A375 (cell line): ENCODE measurements at places on chromosomes 1 and 21. TPM values are rescaled to one million over a fixed set of nuclear protein-coding genes. Genes with fewer than 3 reads are reported as not detected.

The OR2M3 gene
- total RNA-seq, result under 0.01 TPM in 1 of 2 replicates, not detected in the other

The HAO2 gene
- not detected in 2 replicates for total RNA-seq

The AJAP1 gene
- 12.2 and 14.2 TPM in 2 replicates for total RNA-seq

The CD164L2 gene
- not detected in 2 replicates for total RNA-seq

The TRIM45 gene
- 2.4 and 5.9 TPM in 2 replicates for total RNA-seq

The FAM20B gene
- 32.2 and 34.1 TPM in 2 replicates for total RNA-seq

The CLIC4 gene
- 134 and 144 TPM in 2 replicates for total RNA-seq

The PGLYRP4 gene
- total RNA-seq, result not detected in 2 replicates
